ENCODE measurements at places on chromosomes 3 and 15.

GRCh38 chr15:38389924-38390542, 63.9 kb upstream of the FAM98B start:
- DNase-seq = peak; percentile 77

DNA sequence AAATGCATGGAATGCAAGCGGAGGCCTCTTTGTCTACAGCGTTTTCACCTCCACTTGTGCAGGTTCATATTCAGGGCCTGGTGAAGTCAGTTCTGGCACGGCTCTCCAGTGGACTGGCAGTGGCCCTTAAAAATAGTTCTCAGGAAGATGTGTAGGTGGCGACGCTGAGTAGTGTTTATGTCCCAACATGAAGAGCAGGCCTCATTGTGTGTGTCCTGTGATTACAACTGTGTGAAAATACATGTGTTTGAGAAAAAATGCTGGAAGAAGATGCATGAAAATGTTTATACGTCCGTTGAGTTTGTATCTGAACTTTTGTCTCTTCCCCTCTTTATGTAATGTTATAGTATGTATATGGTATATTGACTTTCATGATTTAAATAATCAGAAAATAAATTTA, 7.2 kb downstream of the LIPC start:
- DNase-seq = peak; percentile 85

- peak; percentile 4 for DNase-seq
These were observed 101.3 kb upstream of the SLCO3A1 start for GRCh38 chr15:91752081-91752785.

DNA sequence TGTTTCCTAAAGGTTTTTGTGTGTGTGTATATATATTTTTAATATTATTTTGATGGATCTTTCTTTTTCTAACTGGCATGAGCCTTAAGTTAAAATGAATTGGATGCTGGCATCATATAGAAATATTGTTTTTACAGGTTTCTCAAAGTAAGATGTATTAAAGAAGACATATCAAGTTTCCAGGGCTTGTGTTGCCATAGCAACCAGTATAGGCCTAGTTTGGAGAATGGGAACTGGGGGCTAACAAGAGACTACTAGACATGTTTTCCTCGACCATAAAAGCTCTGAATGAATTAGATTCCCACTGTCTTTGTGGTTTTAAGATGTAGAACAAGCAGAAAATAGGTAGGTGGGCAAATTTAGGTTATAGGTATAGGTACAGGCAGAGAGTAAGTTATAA, 771.4 kb downstream of the TUSC7 start:
- DNase-seq = no peak

DNA sequence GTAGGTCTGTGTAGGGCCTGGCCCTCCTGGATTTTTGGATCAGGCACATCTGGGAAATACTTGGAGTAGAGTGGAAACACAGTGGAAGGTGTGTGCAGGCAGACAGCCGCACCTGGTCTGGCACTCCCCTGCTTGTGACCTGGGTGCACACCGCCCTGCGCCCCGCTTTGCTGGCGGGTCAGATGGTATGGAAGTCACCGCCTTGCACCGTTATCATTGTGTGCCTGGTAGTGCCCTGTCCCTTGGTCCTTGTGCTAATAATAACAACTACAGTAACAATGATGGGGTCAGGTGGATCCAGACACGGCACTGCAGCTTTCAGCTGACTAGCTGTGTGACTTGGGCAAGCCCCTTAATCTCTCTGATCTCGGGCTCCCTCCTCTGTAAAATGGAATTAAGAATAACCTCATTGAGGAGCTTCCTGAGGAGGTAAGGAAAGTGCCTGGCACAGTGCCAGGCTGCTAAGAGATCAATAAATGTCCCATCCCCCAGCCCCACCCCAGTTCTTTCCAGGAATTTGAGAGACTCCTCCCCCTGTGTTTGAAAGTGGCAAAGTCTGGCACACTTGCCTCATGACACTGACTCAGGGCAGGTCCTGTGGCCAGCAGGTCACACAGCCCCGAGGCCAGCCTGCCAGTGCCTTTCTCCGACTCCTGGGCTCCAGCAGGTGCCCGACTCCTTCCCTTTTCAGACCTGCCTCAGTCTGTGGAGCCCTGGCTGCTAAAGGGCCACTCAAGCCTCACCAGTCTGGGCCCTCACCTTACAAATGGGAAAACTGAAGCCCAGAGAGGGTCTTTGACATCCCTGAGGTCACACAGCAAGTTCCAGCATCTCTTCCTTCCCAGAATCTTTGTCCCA, 9.8 kb downstream of the ISG20 start:
- peak; percentile 59 for DNase-seq

- no peak for DNase-seq
These were observed 367 bp upstream of the TARS3 start for GRCh38 chr15:101724675-101725005.
